ENCODE measurements at places on chromosomes 4 and X.

DNA sequence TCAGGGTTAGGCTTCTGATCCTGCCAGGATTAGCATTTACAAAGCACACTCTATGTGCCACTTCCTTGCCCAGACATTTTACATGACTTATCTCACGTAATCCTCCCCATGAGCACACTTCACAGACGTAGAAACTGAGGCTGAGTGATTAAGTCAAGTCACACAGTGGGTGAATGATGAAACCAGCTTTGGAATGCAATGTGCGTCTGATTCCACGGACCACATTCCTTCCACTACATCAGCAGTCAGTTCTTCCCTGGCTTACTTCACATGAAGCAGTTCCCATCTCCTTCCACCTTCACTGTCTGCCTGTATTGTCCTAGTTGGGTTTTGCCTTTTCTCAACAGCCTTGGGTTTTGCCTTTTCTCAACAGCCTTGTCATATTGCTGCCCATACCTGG lies 134.3 kb upstream of the PPARGC1A start:
- no peak for DNase-seq

DNA sequence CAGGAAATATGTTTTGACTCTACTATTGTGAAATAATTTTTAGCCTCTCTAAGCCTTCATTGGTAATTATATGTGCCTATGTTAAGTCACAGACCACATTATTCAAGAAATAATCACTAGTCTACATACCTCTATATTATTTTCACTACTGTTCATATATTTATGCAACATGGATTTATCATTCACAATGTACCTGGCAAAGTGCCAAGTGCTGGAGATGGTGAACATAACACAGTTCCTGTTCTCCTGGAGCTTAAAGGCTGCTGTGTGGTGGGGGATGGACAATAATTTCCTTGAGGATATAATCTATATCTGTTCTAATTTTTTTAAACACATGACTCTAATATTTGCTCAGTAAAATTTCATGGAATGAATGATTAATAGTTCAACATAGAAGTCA lies 527.7 kb upstream of the CXorf51A start:
- DNase-seq = no peak

GRCh38 chr4:78119698-78120097 lies 62.6 kb downstream of the FRAS1 start:
- no peak for DNase-seq

- DNase-seq = no peak
Observed at GRCh38 chr4:139526928-139527327, 29.1 kb downstream of the SETD7 start.

DNA sequence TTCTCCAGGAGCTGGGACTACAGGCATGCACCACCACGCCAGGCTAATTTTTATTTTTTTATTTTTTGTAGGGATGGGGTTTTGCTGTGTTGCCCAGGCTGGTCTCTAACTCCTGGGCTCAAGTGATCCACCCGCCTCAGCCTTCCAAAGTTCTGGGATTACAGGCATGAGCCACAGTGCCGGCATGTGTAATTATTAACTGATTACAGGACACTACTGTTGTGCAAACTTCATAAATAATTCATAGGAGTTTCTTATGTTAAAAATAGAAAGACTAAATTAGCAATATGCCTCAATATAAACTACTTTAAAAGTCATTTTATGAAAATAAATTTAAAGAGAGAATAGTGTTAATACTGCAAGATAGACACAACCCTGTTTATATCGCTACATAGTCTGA lies 221.9 kb downstream of the SNCA start:
- no peak for DNase-seq

DNA sequence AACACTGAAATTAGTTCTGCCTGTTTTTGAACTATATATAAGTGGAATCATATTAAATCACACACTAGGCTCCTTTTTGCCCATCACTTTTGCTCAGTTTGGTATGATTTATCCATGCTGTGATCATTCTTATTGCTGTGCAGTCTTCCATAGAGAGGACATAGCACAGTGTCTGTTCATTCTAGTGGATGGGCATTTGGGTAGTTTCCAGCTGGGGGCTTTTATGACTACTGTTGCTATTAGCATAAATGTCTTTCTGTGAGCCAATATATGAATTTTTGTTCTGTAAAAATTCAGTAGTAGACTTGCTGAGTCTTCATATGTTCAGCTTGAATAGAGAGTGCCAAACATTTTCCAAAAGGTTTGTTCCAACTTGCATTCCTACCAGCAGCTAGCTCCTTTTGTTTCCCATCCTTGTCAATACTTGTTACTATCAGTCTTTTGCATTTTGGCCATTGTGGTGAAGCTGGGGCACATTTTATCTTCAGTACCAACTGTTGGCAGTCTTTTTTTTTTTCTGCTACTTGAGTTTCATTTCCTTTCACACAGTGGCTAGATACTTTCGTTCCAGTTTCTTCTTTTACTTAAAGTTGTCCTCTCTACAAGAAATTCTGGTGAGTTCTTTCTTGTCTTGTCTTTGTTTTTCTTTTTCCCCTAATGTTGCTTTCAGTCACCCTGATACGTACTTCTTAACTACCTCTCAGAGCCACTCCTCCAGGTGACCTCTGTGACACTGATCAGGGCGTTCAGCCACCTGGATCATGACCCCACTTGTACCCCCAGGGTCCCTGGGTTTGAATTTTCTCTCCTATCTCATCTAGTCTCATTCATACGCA lies 87.0 kb downstream of the ANXA3 start:
- no peak for DNase-seq

GRCh38 chr4:143375326-143376073 lies 38.8 kb downstream of the GAB1 start:
- no peak for DNase-seq

DNA sequence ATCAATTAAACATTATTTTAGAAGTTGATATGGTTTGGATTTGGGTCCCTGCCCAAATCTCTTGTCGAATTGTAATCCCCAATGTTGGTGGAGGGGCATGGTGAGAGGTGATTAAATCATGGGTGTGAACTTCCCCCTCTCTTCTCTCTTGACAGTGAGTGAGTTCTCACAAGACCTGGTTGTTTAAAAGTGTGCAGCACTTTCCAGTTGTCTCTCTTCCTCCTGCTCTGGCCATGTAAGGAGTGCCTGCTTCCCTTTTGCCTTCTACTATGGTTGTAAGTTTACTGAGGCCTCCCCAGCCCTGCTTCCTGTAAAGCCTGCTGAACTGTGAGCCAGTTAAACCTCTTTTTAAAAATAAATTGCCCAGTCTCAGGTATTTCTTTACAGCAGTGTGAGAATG lies 141.4 kb downstream of the GALNTL6 start:
- DNase-seq = no peak

GRCh38 chr4:8437281-8437680 lies 3.2 kb downstream of the ACOX3 start:
- no peak for DNase-seq

DNA sequence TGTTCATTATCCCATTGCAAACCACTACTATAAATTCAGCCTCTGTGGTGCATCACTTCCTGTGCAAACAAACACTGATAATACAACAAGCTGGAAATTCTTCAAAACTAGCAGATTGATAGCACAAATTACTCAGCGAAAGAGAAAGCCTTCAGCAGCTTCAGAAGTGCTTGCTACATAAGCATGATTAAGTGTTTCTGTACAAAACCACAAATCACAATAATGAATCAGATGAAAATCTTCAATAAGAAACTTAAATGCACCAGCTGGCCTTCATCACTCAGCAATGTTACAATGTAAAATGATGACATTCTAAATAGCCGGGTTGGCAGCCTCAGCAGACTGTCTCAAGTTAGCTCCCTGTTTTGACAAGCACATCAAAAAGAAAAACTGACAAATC lies 262.2 kb downstream of the SPOCK3 start:
- no peak for DNase-seq

DNA sequence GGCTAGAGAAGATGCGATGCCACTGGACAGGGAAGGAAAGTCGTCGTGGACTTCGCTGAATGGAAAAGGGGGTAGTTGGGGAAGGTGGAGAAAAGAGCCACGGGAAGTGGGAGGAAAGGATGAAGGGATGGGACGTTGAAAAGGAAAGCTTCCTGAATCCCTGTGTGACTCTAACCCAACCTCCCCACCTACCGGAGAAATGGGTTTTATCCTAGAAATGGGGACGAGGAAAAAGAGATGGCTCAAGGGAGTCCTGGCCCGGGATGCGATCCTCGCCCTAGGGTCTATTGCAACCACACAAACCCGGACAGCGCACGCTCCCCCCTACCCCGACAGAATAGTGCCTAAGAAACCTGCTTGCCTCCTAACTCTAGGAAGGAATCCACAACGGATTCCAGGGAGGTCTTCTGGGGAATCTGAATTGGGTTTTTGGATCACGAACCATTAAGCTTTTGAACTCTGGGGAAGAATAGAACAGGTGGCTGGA lies 738 bp upstream of the TSPAN5 start:
- no peak for DNase-seq

DNA sequence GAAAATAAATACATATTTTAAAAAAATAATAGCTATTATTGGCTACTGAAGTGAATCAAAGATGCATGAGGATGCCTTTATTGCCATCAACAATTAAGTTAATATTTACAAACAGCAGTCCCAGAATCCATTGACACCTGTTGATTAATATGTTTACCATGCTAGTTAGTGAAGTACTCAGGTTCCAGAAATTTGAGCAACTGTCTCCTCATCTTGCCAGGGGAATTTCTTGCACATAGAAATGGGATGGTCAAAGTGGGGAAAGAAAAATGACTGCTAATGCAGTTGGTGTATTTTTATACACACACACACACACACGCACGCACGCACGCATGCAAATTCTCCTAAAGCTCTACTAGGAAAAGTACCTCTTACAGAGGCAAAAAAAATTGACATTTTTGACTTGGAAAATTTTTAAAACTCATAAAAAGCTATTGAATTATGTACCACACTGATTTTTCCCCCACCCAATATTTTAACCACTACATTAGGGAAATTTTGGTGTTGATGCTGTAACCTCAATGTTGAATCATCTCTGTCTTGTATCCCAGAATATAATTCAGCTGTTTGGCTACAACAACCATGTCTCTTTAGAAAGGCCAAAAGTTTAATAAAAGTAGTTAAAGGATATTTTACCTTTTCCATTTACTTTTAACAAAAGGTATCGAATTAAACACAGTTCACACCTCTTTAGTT lies 105.3 kb upstream of the TMEM150C start:
- DNase-seq = no peak

DNA sequence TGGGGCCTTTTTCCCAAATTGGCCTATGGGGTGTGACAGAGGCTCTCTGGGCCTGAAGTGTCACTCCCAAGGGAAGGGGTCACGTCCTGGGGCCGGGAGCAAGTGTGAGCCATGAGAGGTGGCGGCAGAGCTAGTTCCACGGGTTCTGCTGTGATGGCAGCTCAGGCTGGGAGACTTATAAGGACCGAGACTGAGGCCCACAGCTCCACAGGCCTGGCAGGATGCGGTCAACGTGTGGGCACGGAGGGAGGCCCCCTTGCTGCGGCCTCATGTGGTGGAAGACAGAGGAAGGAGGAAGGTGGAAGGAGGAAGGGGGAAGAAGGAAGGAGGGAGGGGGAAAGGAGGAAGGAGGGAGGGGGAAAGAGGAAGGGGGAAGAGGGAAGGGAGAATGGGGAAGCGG lies 7.2 kb upstream of the CPLX1 start:
- DNase-seq = no peak
